ENCODE measurements at places on chromosomes 3 and 15.

DNA sequence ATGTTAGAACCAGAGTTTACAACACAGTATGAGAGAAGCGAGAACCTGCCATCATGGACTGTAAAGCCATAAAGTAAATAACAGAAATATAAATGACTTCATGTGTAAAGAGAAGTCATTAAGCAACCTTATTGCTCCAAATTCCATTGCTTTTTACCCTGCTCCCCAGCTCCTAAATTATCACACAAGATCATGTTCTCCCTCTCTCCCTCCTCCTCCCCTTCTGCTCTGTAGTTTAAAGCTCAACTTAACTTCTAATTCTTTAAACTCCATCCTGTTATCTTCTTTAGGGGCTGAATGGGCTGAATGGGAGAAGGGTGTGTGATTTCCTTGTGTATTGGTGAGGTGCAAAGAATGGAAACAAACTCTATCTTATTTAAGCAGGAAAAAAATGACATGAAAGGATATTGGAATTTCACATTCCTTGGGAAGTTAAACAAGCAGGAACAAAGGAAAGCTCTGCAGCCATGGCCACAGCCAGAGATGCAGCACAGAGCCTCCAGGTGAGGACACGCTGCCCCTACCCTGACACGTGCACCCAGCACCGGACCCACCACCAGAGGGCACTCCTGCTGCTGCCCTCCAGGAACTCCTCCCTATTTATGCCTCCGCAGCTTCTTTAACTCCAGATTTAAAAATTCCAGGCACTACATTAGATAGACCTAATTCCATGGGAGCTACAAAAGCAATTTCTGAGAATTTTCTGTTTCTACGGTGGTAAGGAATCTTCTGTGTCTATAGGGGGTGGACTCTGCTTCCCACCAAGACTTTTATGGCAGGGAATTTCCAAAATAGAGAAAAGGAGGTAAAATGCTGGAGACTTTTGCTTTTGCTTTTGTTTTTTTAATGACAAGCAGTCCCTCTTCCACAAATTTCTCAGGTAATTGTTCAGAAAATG lies 76.9 kb upstream of the ABI3BP start:
- DNase-seq: peak; percentile 80

DNA sequence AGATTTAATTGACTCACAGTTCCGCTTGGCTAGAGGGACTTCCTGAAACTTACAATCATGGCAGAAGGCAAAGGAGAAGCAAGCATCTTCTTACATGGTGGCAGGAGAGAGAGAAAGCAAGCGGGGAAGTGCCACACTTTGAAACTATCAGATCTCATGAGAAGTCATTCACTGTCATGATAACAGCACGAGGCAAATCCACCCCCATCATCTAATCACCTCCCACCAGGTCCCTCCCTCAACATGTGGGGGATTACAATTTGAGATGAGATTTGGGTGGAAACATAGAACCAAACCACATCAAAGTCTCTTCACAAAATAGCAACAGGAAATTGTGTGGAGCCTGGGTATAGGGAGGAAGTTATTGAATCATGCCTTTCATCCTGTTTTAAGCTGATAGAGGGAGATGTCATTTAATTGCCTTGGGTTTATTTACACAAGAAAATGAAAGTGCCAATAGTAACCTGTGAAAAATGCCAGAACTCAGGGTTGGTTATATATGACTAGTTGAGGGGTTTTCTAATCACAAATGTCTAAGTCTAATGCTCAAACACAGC lies 624.8 kb upstream of the LMCD1 start:
- DNase-seq: no peak

GRCh38 chr3:131193641-131194238 lies 167.1 kb downstream of the NEK11 start:
- no peak for DNase-seq

DNA sequence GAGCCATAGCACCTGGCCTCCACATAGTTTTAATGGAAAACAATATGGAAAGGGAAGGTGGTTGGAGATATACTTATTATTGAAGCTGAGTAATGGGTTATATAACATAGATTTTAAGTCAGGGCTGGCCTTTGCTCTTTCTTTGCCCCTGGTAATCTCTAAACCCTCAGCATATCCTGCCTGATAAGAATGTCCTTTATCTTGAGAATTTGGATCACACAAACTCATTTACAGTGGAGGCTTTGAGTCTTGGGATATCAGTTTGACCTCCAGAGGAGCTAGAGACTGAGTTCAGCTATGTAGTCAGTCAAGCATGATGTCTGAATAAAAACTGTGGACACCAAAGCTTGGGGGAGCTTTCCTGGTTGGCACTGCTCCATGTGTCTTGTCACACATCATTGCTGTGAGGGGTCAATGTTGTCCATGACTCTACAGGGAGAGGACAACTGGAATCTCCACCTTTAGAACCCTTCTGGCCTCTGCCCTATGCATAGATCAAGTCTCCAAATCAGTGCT lies 9.0 kb upstream of the C3orf33 start:
- DNase-seq: no peak

DNA sequence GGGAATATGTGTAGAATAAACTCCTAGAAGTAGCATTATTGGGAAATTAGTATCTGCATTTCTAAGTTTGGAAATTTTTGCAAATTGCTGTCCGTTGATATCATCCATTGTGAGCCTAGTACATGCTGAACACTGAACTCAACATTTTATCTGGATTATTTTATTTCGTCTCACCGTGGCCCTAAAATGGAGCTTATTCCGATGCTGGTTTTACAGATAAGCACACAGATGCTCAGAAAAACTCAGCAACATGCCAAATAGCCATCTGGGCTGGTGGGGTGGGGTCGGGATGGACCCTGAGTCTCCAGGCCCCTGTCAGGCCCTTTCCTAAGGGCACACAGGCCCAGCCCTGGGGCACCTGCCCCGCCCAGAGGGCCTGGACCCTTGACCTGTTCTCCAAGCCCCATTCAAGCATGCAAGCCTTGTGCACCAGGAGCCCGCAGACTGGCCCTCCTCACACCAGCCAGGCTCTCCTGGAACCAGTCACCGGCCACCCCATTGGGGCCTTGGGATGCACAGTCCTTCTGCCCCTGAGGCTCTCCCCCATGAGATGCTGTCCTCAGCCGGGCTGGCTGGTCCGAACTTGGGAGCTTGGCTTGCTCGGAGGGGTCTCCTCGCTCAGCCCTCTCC lies 20.7 kb upstream of the KLF13 start:
- no peak for DNase-seq

GRCh38 chr3:76021376-76021775 lies 236.0 kb upstream of the ZNF717 start:
- no peak for DNase-seq

DNA sequence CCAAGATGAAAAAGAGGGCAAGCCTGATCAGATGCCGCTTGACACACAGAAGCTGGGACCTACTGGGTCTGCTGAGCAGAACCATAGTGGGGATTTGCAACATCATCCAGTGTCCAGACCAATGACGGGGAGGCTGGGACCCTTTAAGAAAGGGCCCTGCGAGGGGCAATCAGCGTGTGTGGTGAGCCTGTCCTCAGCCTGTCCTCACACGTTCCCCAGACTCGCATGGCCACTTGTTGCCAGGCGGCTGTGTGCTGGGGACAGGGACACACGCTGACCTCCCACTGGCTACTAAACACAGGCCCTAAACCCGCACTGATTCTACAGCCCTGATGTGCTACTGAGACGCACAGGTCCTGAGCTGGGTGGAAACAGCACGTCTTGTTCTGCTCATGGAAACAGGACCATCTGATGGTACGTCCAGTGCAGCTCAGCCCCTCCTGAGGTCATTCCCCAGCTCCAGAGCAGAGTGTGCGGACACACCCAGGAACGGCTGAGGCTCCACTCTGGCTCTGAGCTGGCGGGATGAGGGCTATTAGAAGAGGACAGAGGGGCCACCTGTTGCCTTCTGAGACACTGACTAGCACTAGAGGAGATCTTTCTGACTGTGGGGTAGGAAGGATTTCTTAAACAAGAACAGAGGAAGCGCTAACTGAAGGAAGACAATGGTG lies 24.4 kb downstream of the PCSK6 start:
- DNase-seq: no peak

- no peak for DNase-seq
Observed at GRCh38 chr15:65821070-65821469, 29.0 kb upstream of the DENND4A start.

DNA sequence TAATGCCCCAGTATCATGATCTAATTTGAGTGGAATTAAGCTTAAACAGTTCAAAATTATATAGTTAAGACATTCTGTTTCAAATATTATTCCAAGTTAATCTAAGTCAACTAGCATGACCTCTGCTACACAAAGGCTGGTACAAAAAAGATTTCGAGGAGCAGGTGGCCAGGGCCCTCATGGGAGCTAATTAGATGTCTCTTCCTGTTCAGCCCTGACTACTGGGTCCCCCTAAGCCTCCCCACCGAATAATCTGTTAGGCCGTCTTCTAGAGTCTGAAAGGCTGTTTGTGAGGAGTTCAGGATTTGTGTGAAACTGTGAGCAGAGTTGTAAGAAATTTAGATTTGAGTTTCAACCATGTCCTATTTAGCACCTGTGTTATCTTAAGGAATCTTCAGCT lies 75.4 kb downstream of the PPM1L start:
- no peak for DNase-seq

- DNase-seq: peak; percentile 23
Observed at GRCh38 chr15:51935466-51936104, 36.0 kb downstream of the LEO1 start.

GRCh38 chr3:128098234-128098633 lies 25.4 kb downstream of the RUVBL1 start:
- no peak for DNase-seq

GRCh38 chr3:53696401-53697172 lies 149.6 kb downstream of the CHDH start:
- no peak for DNase-seq

DNA sequence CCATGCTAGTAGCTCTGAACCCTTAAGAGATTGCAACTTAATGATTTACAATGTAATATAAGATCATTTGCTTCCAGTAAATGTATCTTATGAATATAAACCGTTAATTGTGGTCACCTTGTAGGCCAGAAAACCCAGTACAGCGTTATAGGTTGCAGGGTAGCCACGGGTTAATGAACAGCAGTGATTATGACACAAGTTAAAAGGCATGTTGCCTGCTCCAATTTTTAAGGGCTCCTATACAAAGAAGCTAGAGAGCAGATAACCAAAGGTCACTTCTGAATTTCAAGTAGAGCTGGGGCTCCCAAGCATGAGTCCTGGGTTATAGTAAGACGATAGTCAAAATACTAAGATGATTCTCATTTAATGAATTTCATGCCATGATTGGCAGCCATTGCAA lies 13.5 kb downstream of the GUCA1C start:
- no peak for DNase-seq

GRCh38 chr15:78197632-78198031 lies 36.7 kb downstream of the ACSBG1 start:
- DNase-seq: peak; percentile 29

DNA sequence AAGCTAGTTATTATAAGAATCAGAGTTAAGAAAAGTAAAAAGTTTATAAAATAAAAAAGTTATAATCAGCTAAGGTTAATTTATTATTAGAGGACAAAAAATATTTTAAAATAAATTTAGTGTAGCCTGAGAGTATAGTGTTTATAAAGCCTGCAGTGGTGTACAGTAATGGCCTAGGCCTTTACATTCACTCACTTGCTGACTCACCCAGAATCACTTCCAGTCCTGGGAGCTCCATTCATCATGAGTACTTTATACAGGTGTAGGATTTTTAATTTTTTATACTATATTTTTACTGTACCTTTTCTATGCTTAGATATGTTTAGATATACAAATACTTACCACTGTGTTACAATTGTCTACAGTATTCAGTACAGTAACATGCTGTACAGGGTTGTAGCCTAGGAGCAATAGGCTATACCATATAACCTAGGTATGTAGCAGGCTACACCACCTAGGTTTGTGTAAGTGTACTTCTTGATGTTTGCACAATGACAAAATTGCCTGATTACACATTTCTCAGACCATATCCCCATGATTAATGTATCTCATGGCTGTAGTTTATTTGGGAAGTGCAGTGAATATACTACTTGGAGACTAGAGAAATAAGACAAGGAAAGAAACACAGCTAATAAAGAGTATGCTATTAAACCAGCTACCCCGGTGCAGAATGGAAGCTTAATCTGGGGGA lies 101.9 kb upstream of the GALNT15 start:
- no peak for DNase-seq

- no peak for DNase-seq
Observed at GRCh38 chr3:15420871-15421270, 6.5 kb downstream of the METTL6 start.

DNA sequence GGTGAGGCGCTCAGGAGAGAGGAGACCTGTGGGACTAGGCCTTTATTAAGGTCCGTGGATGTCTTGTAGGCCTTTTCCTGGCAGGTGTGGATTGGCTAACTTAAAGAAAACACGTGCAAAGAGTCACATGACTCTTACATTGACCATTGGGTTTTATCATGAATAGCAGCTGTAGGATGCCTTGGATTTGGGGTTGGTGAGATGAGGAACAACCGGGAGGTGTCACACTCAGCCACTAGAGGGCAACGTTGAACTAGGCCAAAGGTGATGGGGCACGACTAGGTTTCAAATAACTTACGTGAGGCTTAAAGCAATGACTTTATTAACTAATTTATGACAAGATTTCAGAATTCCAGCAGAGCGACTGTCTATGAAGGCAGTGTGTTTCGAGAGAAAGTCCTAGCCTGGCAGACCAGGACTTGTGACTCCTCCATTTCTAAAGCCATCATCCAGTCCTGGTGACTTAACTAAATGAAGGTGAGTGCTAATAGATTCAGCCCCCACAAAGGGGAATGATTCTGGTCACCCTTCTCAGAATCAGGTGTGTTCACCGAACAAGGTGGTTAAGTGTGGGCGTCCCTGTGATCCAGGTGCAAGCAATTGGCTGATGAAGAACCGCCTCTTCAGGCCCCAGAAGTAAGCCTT lies 345.6 kb downstream of the MCTP2 start:
- peak; percentile 60 for DNase-seq

DNA sequence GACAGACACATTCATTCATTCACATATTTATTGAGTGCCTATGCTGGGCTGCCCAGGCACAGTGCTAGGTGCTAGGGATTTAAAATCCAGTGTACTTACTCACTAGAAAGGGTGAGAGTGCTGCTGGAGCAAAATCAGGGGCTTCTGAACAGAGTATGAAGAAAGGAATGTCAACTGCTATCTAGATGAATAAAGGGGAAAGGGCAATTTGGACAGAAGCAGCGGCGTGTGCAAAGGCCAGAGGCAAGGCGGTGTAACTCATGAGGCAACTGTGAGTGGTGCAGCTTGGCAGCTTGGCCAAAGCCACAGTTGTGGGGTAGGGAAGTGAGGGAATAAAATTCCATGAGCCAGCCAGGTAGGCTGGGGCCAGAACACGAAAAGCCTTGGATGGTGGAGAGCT lies 76.7 kb downstream of the RAD18 start:
- DNase-seq: no peak

- DNase-seq: no peak
Observed at GRCh38 chr3:20608054-20608738, 422.2 kb upstream of the SGO1 start.

DNA sequence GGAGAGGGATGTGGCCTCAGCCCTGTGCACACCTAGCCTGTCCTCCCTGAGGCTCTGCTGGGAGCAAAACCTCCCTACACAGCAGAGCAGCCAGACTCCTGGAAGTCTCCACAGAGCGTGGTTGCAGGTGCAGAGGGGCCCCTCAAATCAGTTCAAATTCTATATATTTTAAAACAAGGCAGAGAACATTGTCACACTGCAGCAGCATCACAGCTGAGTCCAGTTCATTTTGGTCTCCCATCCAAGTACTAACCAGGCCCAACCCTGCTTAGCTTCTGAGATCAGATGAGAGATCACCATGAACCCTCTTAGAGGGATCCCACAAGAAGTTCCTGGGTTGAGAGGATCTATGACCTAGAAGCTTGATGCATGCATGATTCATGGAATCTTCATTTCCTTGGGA lies 331.0 kb upstream of the RGMA start:
- DNase-seq: no peak

- no peak for DNase-seq
Observed at GRCh38 chr15:29570121-29570947, 251.9 kb downstream of the TJP1 start.

Data from activated CD8-positive, alpha-beta memory T cell treated with anti-CD3 and anti-CD28 coated beads, Interleukin-2, amount 50 U/mL, for 48 hours (primary cell).